ENCODE measurements at places on chromosomes 6 and 20.

- no peak for DNase-seq
Observed at GRCh38 chr6:84512391-84512790, 252.0 kb downstream of the TBX18 start.

DNA sequence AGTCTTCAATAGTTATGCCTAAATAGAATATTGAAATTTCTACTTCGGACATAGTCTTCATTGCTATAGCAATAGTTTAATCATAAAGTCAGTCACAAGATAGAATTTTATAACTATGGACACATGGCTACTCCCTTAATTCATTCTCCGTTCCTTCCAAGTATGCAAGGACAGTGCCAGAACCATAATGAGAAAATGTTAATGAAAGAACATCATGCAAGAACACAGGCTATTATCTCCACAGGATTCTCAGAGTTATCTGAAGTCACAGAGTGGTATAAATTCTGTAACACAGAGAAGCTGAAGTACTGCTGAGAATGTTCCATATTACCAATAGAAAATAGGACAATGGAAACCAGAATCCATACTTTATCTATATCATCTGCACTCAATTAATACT is 826.2 kb downstream of the EPHA7 start:
- no peak for DNase-seq

- DNase-seq, result no peak
Observed at GRCh38 chr20:25016471-25016870, 23.9 kb upstream of the APMAP start.

DNA sequence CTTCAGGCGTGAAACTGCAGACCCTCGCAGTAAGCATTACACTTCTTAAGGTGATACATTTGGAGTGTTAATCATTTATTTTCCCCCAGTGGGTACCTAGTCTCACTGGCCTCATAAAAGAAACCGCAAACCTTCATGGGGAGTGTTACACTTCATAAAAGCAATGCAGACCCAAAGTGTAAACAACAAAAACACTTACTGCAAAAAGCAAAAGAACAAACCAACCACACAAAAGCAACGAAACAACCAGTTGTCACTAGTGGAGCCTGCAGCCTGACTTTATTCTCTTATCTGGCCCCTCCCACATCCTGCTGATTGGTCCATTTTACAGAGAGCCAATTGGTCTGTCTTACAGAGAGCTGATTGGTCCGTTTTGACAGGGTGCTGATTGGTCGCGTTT is 23.8 kb downstream of the LY86 start:
- DNase-seq, result no peak

Measured in cortex of kidney (tissue), 1 donor.